AG09309 (cell line): ENCODE measurements at places on chromosomes 11 and 22.

GRCh38 chr22:49228431-49229037 lies 599.1 kb downstream of the BRD1 start:
- DNase-seq = no peak

GRCh38 chr22:45172881-45173585 lies 9.3 kb downstream of the NUP50 start:
- no peak for DNase-seq

GRCh38 chr11:10358696-10359095 lies 53.8 kb downstream of the ADM start:
- no peak for DNase-seq

DNA sequence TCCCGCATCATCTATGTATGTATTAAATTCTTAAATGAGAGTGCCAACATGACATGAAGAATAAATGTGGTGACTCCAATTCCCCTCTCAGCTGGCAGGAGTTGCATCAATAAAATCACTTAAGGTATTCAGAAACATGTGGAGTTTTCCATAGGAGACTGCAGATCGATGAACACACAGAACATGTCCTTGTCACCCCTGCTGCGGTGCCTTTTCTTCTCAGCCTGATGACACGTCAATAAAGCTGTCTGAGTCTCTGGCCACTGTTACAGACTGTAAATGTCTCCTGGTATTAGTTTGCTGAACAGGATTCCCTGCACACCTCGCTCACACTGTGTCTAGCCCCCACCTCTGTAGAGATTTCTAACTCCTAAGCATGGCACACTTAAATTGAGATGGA lies 460.5 kb downstream of the LRRC4C start:
- DNase-seq = no peak

- DNase-seq = no peak
Measured at GRCh38 chr11:1868056-1868635, 15.3 kb downstream of the LSP1 start.

GRCh38 chr22:44033694-44034093 lies 9.6 kb downstream of the PARVB start:
- DNase-seq = no peak

GRCh38 chr22:44391015-44391414 lies 78.3 kb upstream of the SHISAL1 start:
- no peak for DNase-seq

DNA sequence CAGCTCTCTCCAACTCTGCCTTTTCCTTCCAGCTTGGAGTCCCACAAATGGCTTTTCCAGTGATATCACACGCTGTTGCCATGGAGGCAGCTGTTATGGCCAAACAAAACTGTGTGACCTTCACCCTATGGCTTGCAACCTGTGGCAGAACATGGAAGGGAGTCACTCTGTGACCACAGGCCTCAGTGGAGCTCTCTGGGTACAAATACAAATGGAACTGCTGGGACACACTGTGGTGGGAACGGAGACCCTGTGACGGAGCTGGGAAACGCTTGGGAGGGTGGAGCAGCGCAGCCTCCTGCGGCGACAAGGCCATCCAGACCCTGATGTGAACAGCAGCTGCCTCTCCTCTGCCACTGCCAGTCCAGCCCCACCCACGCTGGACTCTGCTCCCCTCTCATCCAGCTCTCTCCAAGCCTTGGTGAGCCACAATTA lies 162.5 kb downstream of the ETS1 start:
- no peak for DNase-seq

- no peak for DNase-seq
Measured at GRCh38 chr22:41828516-41828915, 4.4 kb upstream of the SREBF2 start.

- DNase-seq = no peak
Measured at GRCh38 chr11:72316984-72317383, 73.0 kb upstream of the PHOX2A start.

DNA sequence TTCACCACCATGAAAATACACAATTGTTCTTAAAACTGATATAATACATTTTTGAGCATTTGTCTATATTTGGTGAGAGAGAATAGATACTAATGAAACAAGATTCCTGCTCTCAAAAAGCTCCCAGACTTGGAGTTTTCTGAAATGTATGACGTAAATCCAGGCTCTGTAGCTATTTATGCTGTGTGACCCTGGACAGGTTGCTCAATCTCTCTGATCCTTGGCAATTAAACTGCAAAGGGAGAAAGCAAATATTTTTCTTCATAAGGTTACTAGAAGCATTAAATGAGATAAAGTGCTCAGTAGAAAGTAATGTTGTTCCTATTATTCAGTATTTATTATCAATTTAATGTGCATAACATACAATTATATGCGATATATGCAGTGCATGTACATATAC lies 42.5 kb downstream of the SVIP start:
- DNase-seq = no peak

DNA sequence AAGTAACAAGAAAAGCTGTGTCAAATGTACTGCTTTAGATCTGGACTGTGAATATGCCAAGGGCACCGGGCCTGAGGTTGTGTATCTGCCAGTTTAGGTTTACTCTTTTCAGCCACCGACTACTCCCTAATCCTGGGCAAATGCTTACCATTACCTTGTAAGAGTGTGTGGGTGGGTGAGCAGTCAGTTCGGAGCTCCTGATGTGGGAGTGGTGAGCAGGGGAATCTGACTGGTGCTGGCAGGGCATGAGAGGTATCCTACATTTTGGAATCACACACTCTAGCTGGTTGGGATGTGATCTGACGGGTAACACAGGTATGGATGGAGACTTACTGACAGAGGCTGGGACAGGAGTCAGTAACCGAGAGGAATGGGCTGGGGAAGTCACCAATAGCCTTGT lies 2.6 kb upstream of the FAM180B start:
- no peak for DNase-seq

GRCh38 chr11:11626128-11626527 lies 4.3 kb upstream of the GALNT18 start:
- DNase-seq = no peak

GRCh38 chr11:77884186-77884828 lies 63.4 kb downstream of the AAMDC start:
- DNase-seq = peak; percentile 63

DNA sequence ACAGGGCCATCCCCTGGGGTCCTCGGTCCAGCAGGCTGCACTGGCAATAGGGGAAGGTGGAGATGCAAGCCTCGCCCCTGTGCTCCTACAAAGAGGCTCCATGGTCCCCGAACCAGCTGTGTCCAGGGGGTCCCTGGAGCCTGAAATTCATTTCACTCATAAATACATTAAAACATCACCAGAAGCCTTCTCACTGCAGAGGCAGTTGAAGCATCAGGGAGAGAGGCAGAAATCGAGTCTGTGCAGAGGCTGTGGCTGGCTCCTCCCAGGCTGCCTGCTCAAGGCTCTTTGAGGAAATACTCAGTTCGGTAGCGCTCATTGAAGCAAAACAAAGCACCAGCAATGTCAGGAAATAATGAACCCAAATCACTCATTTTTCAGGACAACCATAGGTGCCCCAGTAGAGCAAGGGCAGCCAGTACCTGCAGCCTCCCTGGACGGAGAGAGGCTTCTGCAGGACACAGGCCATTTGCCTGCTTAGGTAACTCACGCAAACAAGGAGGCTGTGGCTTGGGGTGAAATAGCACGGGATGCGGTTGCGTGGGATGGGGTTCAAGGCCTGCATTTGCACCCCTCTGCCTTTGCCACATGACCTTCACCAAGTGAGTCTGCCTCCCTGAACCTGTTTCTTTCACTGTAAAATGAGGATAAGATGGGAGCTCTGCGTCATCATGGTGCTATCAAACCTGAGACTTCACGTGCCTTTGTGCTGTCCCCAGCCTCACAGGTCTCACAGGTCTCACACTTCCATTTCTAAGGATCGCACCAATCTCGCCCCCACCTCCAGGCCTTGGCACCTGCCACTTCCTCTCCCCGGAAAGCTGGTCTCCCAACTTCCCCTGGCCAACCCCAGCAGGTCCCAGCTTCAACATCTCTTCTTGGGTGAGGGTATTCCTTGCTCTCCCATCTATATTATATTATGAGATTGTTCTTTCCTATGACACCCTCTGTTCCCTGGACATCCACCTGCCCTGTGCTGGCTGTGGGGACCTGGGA lies 84.3 kb upstream of the SHISAL1 start:
- DNase-seq = no peak

GRCh38 chr11:129974237-129974636 lies 28.4 kb downstream of the PRDM10 start:
- no peak for DNase-seq

GRCh38 chr11:59822989-59823566 lies 12.5 kb upstream of the MRPL16 start:
- DNase-seq = peak; percentile 20

GRCh38 chr11:58647866-58648265 lies 25.4 kb downstream of the CNTF start:
- no peak for DNase-seq

- DNase-seq = peak; percentile 67
Measured at GRCh38 chr11:13169709-13170108, 107.9 kb upstream of the BMAL1 start.

GRCh38 chr11:121590772-121591404 lies 138.1 kb upstream of the SORL1-AS1 start:
- no peak for DNase-seq

- DNase-seq = no peak
Measured at GRCh38 chr11:54985731-54986130, 276.2 kb upstream of the TRIM48 start.

- DNase-seq = peak; percentile 14
Measured at GRCh38 chr11:14029971-14030920, 67.7 kb downstream of the SPON1 start.

DNA sequence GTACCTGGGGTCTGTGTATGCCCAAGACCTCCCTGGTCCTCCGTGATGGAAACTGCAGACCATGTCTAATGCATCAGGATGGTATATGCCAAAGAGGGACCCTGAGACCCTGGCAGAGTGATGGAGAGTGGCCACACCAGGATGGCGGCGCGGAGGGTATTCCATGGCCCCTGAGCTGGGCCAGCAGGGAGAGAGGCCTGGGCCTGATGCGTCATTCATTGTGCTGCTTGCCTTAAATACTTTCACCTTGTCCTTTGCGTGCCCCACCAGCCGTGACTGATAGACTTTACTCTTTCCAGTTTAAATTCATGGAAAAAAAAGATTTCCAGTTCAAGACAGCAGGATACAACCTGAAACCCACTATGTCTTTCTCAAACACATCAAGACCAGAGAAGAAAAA lies 5.6 kb upstream of the NDUFV1 start:
- DNase-seq = no peak

GRCh38 chr22:30244066-30244465 lies 2.5 kb downstream of the LIF start:
- DNase-seq = no peak

DNA sequence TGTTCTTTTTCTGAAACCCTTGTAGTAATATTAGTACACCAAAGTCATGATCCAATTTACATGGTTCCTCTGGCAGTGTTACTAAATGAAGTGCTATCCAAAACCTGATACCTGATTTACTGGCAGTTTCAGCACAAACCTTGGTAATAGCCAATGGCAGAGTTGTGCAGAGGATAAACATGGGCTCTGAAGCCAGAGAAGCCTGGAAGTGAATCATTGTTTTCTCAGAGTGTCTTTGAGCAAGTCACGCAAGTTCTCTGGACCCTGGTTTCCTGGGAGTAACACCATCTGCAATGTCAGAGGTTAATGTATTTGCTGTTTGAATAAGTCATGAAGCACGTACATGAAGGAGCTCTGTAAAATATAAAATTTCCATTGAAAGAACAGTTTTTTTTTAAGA lies 222.3 kb upstream of the NARS2 start:
- DNase-seq = peak; percentile 91

- no peak for DNase-seq
Measured at GRCh38 chr22:23530766-23531282, 49.3 kb downstream of the IGLL1 start.

- DNase-seq = no peak
Measured at GRCh38 chr11:111798279-111798678, 32.1 kb upstream of the PPP2R1B start.

DNA sequence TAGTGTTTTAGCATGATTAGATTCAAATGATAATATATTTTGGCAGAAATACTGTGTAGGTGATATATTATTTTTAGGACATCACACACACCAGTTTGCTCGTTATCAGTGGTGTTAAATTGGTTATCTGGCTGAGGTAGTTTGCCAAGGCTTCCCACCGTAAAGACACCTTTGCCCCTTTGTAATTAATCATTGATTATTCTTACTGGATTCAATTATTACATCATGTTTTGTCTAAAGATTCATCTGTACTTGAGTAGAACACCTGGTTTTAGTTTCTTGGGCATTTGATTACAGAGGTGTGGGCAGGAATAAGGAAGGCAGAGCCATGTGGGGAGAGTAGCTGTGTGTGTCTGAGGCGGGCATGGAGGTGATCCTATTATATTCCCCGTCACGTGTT lies 39.5 kb upstream of the ST14 start:
- no peak for DNase-seq

- no peak for DNase-seq
Measured at GRCh38 chr11:92859156-92859690, 110.2 kb upstream of the MTNR1B start.

GRCh38 chr11:70883973-70884623 lies 368.3 kb downstream of the SHANK2 start:
- no peak for DNase-seq

DNA sequence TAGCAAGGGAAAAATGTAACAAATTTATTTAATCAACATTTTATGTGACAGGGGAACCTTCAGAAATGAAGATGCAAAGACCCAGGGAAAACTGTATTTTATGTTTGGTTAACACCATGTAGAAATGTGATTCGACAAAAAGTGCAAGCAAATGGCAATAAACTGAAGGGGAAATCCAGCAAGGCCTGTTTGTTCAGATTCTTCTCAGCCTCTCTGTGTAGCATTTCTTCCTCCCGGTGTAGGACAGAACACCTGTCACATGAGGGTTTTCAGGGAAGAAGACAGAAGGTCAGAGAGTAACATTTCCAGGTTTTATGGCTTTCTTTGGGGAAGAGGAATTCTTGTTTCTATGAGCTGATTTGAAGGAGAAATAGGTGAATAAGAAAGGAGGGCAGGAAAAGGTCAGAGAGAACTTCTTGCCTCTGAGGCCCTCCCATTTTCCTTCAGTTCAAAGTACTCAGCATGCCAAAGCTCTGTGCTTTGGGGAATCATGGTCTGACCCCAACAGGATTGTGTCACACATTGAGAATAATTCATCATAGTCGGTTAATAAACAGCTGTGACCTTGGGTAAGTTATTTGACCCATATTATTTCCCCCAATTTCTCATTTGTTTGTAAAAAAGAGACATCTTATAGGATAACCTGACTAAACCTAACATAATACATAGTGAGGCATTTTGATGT lies 45.5 kb upstream of the ME3 start:
- DNase-seq = no peak

DNA sequence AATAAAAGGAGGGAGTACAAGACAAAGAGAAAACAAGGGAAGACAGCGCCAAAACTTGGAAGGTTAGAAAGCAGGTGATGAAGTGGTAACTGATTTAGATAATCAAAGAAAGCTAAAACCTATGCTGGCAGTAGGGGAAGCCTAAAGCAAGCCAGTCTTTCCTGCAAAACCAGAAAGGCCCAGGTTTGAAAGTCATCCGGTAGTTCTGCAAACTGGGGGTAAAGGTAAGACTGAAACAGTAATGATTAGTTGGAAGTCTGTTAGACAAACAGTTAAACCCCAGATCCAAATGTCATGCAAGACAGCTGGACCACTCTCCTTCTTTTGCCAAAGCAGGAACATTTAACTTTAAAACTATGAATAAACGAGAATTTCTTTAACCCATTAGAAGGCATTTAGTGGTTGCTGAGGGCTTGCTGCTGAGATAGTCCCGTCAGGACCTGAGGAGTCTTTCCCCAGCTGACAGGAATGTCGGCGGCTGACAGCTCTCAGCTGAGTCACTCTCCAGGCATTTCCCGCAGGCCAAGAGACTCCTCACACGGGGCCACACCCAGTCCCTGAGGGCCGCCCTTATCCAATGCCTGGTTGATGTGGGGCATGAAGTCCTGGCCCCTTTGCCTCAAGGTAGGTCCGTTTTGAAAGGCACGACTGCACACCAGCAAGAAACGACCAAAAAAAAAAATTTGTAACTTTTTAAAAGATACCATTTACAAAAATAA lies 36.3 kb upstream of the CFAP300 start:
- DNase-seq = peak; percentile 38
